ENCODE measurements at places on chromosomes 13 and 19.

DNA sequence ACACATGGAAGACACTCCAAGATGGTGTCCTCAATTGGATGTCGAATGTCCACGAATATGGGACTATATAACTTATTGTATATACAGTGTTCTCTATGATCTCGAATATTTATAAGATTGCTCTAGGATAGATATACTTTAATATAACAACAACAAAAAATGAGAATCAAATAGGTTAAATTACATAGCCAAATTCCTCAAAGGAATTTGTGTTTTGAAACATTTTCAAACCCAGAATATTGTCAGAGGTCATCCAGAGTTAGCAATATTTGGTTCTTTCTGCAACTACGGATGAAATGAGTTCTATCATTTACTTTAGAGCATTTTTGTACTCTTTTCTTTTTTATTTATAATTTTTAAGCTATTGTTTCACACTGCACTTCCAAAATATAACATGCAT is 857.8 kb downstream of the GPC5 start:
- DNase-seq = no peak

- no peak for DNase-seq
These were observed 144.4 kb downstream of the ZIC5 start for GRCh38 chr13:99827011-99827772.

DNA sequence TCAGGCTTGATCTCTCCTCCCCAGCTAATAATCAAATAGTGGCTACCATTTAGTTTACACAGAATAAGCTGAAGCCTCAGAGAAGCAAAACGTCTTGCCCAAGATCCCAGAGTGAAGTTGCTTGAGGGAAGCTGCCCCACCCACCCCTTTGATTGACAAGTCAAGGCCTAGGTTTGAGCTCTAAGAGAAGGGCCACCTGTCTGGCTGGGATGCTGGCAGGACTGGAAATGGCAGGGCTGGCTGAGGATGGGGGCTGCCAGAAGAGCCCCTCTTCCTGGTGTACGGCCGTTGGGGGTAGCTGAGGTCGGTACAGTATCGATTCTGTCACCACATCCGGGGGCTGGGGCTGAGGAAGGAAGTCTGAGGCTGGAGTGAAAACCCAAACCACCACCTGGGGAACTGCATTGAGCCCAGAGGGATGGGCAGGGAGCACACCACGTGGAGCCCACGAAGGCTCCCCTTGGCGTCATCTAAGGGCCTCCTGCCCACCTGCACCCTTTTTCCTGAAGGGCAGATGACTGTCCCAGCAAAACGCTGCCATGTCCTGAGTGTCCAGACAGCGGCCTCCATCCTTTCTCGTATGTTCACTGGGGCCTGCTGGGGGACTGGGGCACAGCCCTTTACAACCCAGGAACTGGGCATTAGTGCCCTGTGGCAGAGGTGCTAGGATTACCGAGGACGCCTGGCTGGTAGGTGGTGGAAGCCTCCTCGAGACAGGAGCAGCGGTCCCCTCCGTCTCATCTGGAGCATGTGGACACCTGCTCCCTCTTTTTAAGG is 1.4 kb upstream of the PRKD2 start:
- DNase-seq = no peak

DNA sequence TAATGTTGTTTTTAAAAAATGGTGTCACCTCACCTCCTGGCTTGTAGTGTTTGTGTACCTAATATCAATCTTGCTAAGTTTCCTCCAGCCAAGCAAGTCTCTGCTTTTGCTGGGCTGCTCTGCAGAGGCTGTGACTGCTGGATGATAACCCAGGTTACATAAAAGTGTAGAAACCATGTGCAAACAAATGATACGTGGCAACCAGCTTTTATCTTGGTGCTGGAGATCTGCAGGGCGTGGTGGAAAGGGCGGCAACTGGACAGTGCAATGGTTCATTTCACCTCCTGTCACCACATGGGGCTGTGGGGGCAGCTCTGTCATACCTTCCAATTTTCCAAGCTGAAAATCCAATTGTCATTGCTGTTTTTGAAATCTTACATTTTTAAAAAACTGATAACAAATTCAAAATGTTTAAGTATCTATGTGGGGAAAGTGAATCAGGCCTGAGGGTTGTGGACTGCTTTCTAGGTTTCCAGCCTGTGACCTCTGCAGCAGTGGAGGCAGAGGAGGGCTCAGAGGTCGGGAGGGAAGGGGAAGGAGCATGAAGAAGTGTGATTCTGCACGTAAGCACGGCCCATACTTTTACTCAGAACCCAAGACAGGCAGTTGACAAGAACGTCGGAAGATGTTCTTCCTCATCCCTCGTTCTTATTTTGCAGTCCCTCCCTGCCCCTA is 9.7 kb downstream of the GPR42 start:
- DNase-seq = no peak

DNA sequence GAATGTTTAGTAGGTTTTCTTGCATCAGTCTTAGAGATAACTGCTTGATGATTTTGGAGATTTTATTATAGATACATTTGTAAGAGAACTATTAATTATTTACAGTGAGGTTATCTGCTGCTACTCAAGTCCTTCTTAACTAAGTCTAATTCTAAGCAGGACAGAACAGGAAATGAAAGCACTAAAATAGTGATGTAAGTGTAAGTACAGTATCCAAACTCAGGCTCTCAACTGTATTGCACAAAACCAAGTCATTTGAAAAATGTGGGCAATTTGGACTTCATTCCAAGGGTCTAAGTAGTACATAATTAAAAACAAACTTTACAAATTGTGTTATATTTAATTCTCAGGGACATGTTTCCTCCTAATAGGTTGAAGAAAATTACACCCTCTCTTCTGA is 417.1 kb downstream of the ITGBL1 start:
- no peak for DNase-seq

DNA sequence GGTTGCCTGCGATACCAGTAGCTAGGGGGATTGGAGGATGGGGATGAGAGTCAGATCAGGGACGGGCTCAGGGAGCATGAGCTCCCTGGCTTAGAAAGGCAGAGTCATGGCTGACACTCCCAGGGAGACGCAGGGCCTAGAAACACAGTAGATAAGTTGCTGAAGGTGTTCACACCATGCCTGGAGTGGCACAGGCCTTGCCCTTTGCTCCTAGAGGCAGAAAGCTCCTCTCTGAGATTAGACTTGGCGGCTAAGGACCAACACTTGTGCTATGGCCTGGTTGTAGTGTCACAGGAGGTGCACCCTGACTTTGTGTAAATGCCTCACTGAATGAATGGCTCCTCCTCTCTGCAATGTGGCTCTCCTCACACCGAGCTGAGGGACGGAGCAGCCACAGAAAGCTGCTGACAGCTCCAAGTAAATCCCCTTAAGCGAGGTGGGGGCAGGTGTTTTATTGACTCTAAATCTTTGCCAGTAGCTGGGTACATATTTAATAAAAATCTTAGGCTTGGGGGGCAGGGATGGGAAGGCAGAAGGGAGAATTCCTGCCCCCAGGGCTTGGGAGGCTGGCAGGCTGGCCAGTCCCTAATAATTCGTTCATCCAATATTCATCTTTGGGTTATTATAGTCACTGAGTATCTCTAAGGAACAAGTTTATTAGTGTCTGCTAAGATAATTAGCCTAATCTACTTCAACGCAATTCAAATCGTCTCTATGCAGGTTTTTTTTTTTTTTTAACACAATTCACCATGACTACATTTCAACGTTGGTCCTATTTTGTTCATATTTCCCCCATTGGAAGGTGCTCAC is 54.9 kb downstream of the SIAH3 start:
- no peak for DNase-seq

- no peak for DNase-seq
These were observed 516 bp upstream of the FAM32A start for GRCh38 chr19:16184665-16185122.

- no peak for DNase-seq
These were observed 527.5 kb downstream of the DCT start for GRCh38 chr13:93951951-93952350.

- DNase-seq = no peak
These were observed 245.9 kb downstream of the ITGBL1 start for GRCh38 chr13:101698400-101698799.

DNA sequence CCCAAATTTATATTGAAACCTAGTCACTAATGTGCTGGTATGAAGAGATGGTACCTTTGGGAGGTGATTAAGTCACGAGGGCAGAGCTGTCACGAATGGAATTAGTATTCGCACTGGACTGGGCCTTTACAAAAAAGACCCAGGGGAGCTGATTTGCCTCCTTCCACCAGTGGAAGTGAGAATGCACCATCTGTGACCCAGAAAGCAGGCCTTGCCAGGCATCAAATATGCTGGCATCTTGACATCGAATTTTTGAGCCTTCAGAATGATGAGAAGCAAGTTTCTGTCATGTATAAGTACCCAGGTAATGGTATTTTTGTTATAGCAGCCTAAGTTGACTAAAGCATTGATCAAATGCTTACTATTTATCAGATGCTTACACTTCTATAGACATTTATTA is 373.6 kb downstream of the FGF14 start:
- DNase-seq = no peak

GRCh38 chr19:31347828-31348392 is 1.3 kb downstream of the TSHZ3 start:
- DNase-seq = no peak

DNA sequence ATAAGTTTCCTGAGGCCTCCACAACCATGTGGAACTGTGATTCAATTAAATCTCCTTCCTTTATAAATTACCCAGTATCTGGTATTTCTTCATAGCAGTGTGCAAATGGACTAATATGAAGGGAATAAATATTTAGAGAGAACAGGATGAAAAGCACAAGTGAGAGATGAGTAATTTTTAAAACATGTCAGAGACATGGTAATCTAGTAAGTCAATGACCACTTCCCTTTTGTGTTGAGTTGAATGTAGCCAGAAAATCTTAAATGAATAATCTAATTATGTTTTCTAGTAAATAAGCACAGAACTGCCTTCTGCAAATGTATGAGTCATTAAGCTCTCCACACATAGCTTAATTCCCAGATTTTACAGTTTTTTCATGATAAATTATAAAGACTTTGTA is 524.1 kb upstream of the SLITRK5 start:
- DNase-seq = no peak

- no peak for DNase-seq
These were observed 403.2 kb downstream of the EFNB2 start for GRCh38 chr13:106132216-106132615.

GRCh38 chr13:21960108-21960507 is 289.2 kb downstream of the FGF9 start:
- no peak for DNase-seq

- DNase-seq = no peak
These were observed 24.6 kb downstream of the CAB39L start for GRCh38 chr13:49419276-49419675.

DNA sequence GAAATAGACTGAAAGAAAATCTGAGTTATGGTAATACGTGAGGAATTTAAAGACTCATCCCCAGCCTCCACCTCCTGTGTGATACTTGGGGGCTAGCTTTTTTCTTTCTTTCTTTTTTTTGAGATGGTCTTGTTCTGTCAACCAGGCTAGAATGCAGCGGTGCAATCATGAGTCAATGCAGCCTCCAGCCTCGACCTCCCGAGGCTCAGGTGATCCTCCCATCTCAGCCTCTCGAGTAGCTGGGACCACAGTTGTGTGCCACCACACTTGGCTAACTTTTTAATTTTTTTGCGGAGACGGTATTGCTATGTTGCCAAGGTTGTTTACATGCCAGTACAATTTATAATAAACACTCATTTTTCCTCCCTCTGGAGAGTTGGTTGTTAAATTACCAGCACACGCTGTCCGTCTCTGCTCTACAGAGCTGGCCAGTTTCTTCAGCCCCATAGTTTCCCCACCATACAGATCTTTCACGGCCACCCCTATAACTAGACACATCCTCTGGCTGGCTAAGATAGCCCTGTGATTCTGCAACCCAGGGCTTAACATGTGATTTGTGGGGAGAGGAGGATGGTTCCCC is 4.8 kb downstream of the TNFSF9 start:
- DNase-seq = no peak

GRCh38 chr13:103184413-103184812 is 118.2 kb upstream of the SLC10A2 start:
- DNase-seq = no peak

- DNase-seq = peak; percentile 66
These were observed 2.9 kb downstream of the HTR2A start for GRCh38 chr13:46893798-46894560.

GRCh38 chr13:29936051-29936813 is 85.8 kb upstream of the UBL3 start:
- no peak for DNase-seq

- DNase-seq = no peak
These were observed 56.7 kb upstream of the MED4 start for GRCh38 chr13:48151363-48152161.

GRCh38 chr13:70424928-70425327 is 316.7 kb upstream of the KLHL1 start:
- no peak for DNase-seq
